ENCODE measurements at places on chromosomes 4 and X. TPM values are rescaled to one million over a fixed set of nuclear protein-coding genes. Genes with fewer than 3 reads are reported as not detected.

Gene SMPX
- total RNA-seq = not detected

DNA sequence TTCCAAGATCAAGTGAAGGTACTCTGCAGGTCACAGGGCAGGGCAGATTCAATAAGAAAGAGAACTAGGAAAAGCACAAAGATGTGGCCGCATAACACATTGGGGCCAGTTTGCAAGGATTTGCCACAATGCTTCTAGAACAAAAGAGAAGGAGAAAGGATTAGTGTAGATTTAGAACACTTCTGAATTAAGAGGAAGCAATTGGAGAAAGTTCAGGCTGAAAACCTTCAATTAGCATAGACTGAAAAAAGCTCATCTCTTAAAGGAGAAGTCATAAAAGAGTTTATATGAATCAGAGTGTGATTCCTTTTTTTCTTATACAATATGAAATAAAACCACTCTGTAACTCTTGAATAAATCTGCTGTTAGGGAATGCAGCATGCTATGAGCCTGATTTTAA, 215.6 kb upstream of the FAT1 start:
- H3K27ac ChIP-seq = no peak overlapping the region
- DNase-seq = no peak
- H3K4me1 ChIP-seq = no peaks in the 10 kb centered on the region
- no peak overlapping the region for H3K4me3 ChIP-seq
- no peaks in the 10 kb centered on the region for H3K36me3 ChIP-seq

DNA sequence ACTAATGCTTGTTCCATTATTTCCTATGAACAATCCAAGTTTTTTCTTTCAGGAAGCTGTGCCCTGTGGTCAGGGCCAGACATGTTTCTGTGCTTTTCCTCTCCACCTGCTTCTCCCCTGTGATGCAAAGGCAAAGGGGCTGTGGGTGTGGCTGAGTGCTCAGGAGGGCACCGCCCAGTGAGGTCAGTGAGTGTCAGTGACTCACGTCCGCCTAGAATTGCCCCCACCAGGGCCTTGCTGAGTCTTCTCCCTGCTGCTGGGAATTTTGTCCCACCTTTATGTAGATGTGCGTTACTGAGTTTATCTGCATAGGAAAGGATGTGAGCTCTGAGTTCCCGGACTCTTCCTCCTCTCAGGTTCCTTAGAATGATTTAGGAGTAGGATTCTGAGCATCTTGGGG, 283.2 kb downstream of the DCHS2 start:
- no peaks in the 10 kb centered on the region for H3K4me1 ChIP-seq
- no peak overlapping the region for H3K4me3 ChIP-seq
- H3K36me3 ChIP-seq = no peaks in the 10 kb centered on the region

- DNase-seq = no peak
- H3K4me3 ChIP-seq = no peak overlapping the region
- H3K4me1 ChIP-seq = no peaks in the 10 kb centered on the region
- H3K27me3 ChIP-seq = no peaks in the 10 kb centered on the region
- H3K36me3 ChIP-seq = no peaks in the 10 kb centered on the region
- no peak overlapping the region for H3K27ac ChIP-seq
These were observed 78.2 kb downstream of the SLC2A9 start for GRCh38 chr4:9942921-9943600.
